ENCODE measurements at places on chromosomes 3 and 15.
A peak's percentile ranks its signal among the peaks of the same experiment; 100 is the strongest.

- DNase-seq: no peak
These were observed 397.9 kb upstream of the GOLIM4 start for GRCh38 chr3:168493412-168494205.

DNA sequence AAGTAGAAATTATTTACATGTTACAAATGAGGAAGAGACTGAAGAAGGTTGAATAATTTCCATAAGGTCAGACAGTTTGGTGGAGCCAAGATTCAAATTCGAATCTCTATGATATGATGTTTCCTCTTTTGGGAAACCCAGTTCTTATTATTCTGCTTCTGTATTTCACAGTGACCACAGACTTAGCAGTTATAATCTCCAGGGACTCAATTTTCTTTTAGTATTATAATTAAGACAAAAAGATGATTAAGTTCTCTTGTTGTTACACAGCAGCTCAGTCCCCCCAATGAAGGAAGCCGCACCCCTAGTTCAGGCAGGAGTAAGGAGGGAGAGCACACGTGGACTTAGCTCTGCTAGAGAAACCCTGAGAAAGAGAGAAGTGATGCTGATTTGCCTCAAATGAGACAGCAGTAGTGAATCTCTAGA is 130.6 kb downstream of the CCNL1 start:
- peak; percentile 11 for DNase-seq

GRCh38 chr3:7871003-7871560 is 630.5 kb upstream of the LMCD1 start:
- DNase-seq: no peak

DNA sequence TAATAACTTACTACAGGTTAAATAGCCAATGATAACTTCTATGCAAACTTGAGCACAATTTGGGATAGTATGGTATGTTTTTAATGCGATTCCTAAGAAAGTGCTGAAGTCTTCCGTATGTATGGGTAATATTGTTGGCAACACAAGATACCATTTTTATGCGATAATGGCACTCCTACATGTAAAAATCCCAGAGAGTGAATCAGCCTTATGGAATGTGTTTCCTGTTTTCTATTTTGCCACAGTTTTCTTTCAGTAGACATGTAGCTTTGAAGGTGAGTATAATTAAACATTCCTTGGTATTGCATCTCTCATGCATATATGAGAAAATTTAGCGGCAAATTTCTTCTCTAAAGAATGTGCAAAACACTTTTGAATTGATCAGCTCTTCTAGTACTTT is 396.8 kb upstream of the AZI2 start:
- no peak for DNase-seq

DNA sequence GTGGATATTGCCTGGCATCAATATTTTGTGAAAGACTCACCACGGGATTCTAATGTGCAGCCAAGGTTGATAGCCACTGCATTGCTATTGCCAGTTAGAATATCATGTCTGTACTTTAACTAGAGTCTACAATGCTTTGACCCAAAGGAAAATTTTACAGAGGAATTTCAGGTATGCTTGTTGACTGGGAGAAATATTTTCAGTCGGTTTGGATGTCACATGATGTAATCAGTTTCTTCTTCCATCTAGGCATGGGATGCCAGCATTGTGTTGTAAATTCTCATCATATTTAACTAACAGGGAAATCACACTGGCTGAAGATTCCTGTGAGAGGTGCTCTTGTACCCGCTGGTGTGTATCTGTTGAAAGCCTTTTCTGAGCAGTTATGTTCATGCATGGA is 508.9 kb upstream of the ADAMTS9 start:
- no peak for DNase-seq

All from NB4 (cell line).